Naive thymus-derived CD4-positive, alpha-beta T cell (primary cell): ENCODE measurements at places on chromosomes 3 and 15.

DNA sequence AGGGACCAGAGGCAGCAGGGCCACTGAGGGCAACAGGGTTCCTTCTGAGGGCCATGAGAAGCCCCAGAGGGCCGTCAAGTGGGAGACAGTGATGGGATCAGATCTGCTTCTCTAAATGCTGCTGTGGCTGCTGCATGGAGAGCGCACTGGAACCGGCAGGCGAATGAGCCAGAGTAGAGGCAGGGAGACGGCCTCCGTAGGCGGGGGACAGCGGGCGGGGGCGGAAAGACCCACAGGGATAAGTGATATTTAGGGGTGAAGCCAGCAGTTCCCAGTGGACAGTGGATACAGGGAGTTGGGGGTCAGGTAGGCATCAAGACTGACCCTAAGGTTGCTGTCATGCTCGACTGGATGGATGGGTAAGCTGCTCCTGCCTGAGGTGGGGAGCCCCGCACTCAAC, 45.0 kb downstream of the GLDN start:
- no peak for DNase-seq

DNA sequence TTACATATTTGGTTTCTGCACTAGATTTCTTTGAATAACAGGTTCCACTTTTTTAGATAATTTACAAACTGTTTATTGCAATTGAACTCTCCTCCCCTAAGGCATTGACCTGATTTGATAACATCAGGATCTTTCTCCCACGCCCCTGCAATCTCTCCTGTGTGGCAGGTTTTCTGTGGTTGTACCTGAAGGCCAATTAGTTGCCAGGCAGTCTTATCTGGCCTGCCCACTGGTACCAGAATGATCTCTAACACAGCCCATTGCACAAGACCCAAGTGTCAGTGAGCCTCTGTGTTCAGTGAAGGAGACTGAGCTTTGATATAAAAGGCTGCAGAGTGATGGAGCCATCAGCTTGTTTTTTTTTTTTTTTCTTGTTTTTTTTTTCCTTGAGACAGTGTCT, 3.3 kb downstream of the ACAD9 start:
- no peak for DNase-seq

DNA sequence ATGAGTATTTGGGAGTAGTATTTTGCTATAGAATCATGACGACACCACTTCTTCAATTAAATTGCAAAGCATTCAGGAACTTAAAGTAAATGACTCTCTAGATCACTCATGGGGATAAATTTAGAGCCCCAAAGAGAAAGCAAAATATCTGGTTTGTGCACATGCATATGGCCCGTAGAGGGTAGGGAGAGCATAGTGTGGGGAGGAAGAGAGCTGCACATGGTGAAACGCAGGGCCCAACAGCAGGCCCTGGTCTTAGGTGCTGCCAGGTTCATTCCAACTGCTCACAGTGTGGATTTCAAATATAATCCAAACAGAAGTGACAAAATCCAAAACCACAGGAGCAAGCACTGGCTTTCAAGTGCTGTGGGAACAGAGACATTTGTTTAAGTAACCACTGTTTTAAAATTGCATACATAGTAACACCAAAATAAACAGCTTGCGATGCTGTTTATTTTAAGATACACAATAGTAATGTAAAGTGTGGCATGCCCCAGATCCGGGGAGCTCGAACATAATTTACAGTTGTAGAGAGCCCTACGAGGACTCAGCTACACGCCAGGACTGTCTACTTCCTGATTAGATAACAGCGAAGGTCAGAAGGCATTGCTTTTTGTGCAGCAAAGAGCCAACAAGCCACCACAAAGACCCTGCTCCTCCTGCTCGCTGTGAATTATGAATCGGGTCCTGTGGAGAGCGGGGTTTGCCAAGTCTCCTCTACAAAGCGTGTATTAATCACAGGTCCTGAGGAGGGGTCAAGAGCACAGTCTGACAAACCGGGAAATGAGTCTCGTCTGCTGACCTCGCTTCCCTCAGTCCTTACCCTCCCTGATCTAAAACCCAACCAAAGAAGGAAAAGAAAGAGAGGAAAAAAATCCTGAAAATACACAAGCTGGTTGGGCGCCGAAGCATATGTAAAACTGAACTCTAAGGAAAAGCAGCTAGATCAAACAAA, 80.6 kb downstream of the MEIS2 start:
- DNase-seq, result no peak

DNA sequence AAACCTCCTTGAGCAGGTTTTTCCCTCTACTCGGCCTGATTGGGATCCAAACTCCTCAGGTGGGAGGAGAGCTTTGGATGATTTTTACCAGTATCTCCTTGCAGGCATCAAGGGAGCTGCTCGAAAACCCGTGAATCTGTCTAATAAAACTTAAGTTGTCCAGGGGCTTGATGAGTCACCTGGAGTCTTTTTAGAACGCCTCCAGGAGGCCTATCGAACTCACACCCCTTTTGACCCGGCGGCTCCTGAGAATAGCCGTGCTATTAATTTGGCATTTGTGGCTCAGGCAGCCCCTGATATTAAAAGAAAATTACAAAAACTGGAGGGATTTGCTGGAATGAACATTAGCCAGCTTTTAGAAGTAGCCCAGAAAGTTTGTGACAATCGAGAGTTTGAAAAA, 41.6 kb downstream of the ZBTB11 start:
- DNase-seq, result no peak

DNA sequence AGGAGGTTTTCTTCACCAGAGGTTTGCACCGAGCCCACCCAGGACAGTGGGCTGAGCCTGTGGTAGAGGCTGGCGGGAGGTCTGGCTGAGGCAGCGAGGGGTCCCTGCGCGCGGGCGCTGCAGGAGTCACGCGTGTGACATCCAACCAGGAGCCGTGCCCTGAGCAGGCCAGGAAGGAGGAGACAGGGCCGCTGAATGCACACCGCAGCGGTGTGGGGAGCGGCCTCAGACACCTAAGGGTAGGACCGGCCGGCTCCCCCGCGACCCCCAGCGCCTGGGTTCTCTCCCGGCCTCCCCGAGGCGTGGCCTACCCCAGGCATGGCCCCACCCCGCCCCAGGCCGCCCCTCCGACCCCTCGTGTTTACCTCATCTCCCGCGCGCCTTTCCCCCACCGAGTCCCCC, 412 bp downstream of the SLC41A3 start:
- DNase-seq, result no peak
